NCI-H1694 treated with DMSO at 0.1 percent for 48 hours (cell line): ENCODE measurements at places on chromosomes 5 and 9.
A peak's percentile ranks its signal among the peaks of the same experiment; 100 is the strongest.

DNA sequence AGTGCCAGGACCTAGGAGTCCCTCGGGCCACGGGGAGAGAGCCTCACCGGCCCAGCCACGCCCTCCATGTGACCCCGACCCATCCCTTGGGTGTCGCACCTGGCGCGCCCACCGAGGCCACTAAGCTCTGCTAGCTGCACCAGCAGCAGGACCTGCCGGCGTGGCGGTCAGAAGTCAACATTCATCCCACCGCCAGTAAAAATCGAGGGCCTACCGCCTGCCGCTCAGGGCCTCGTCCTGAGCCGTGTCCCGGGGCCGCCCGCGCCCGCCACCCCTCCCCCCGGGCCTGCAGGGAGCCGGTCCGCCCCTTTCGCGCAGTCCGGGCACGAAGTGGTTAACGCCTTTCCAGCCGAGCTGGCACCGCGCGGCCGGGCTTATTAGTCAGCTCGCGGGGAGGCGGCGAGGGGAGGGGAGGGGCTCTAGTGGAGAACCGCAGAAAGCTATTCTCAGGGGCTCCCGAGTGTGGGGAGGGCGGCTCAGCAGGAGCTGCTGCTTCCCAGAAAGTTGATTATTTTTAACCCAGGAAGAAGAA, 124.4 kb downstream of the C9orf50 start:
- peak; percentile 83 for DNase-seq

- DNase-seq, result no peak
These were observed 881 bp downstream of the TNFAIP8 start for GRCh38 chr5:119356612-119357188.

GRCh38 chr5:113183694-113184093, 207.1 kb downstream of the DCP2 start:
- DNase-seq, result no peak

DNA sequence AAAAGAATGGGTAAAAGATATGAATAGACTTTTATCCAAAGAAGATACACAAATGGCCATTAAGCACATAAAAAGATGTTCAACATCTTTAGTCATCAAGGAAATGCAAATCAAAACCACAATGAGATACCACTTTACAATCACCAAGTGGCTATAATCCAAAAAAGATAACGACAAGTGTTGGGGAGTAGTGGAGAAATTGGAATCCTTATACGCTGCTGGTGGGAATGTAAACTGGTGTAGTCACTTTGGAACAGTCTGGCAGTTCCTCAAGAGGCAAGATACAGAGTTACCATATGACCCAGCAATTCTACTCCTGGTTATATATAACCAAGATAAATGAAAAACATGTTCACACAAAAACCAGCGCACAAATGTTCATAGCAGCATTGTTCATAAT, 234.9 kb downstream of the SPATA31D1 start:
- no peak for DNase-seq

GRCh38 chr5:33401482-33402390, 39.0 kb upstream of the TARS1 start:
- no peak for DNase-seq

DNA sequence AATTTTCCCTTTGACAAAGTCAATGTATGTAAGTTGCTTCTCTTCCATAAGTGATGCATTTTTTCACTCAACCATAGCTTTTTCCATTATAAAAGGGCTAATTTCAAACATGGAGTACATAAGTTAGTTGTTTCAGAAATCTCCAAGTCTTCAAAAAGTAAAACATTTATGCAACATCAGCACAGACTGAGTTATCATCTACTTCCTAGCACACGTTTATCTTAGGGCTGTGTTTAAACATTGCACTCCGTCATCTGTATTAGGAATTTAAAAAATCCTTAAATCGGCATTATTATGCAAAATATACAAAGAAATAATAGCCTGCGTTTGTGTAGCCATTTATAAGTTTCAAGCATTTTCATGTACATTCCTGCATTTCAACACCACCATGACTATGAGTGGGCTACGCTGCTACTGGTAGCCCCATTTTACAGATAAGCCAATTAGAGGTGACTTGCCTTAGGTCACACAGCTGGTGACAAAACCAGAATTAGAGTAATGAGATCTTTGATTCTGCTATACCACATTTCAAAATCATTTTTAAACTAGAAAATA, 43.4 kb downstream of the PTPN3 start:
- DNase-seq, result no peak
